ENCODE measurements at places on chromosomes 3 and 15. TPM values are rescaled to one million over a fixed set of nuclear protein-coding genes. Genes with fewer than 3 reads are reported as not detected.
A peak's percentile ranks its signal among the peaks of the same experiment; 100 is the strongest.

DNA sequence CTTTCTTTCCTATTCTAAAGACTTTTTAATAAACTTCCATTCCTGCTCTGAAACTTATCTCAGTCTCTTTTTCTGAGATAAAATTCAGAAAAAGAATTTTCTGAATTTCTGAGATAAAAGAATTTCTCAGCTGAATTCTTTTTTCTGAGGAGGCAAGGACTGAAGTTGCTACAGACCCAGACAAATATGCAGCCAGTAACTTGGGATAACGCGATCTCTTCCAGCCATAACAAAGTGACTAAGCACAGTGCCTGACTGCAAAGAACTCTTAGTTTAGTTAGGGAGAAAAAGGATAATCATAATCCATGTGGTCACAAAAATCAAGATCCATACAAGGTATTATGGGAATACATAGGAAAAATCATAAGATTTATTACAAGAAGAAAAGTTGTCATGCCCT lies 222.0 kb upstream of the GAP43 start:
- no peaks in the 10 kb centered on the region for H3K27me3 ChIP-seq
- peaks cover 45% of the 10 kb centered on the region for H3K4me1 ChIP-seq
- peak overlapping the region; percentile 100 for H3K27ac ChIP-seq
- H3K4me3 ChIP-seq = peak overlapping the region; percentile 19
- no peaks in the 10 kb centered on the region for H3K36me3 ChIP-seq
- peak; percentile 95 for DNase-seq

Gene FANCD2OS
- not detected for total RNA-seq

DNA sequence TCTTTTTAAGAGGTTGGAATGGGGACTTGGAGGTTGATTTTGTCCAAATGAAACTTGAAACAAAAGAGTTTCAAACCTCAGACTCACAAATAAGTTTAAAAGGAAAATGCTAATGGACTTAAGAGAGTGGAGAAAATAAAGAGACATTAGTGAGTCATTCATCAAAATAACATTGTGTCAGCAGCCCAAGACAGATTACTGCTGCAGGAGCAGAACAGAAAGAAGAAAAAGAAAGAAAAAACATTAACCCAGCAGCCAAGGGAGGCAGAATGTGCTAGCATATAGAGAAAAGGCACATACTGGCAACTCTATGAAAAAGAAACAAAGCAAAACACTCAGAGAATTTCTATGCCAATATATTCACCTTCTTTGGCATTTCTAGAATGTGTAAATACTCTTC lies 42.6 kb downstream of the ADAMTS9 start:
- peak; percentile 42 for DNase-seq
- no peaks in the 10 kb centered on the region for H3K27me3 ChIP-seq
- H3K4me3 ChIP-seq = no peak overlapping the region
- no peaks in the 10 kb centered on the region for H3K36me3 ChIP-seq

DNA sequence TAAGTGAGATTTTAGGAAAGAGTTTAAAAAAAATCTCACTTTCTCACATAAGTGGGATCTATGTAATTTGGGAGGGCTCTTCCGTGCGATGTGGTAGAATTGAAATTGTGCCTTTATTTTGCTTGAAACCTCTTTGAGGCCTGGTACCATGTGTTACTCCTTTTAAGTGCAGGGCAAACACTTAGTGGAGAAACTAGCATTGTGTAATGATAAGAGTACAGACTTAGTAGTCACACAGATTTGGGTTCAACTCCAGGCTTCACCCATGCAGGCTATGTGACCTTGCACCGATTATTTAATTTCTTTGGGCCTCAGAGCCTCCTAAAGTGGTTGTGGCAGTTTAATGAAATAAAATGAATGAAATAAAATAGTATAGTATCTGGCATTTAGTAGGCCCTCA lies 2.4 kb downstream of the PSMA4 start:
- H3K36me3 ChIP-seq = peaks cover 29% of the 10 kb centered on the region
- no peak overlapping the region for H3K4me3 ChIP-seq
- H3K4me1 ChIP-seq = peaks cover 10% of the 10 kb centered on the region
- H3K27ac ChIP-seq = no peak overlapping the region
- no peaks in the 10 kb centered on the region for H3K27me3 ChIP-seq

DNA sequence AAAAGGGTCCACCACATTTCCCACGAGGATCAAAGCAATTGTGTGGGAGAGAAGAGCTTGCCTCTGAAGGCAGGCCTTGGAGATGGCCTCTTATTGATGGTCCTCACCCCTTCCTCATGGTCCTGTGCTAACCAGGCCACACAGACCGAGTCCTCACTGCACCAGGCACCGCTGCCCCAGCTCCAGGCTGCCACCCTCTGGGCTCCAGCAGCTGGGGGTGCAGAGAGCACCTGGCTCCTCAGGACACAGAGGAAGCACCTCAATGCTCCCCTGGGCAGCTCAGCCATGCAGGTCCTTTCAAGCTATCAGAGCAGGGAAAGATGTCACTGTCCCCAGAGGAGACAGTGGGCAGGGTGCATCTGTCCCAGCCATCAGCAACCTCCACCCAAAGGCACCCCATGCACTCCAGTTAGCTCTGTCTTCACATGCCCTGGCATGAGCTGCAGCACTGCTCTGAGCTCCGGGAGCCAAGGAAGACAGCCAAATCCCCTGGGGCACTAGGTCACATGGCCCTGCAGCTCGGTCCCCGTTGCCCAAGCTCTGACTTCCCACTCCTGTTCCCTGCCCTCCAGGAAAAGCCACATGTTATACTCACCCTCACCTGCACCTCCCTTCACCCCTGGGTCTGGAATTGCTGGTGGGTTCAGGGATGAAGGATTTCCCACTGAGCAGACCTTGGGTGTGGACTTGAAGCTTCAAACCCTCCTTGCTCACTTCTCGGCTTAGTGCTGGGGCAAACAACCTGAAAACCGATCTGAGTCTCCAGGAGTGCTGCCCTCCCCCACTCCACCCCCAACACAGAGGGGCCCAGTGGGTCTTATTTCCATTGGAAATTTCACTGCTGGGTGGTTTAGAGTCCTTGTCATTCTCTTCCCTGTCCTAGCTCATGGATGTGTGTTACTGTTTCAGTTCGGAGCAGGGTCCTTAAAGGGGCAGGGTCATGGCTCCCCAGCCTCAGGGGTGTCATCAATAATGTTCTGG lies 32.6 kb downstream of the ALS2CL start:
- no peaks in the 10 kb centered on the region for H3K36me3 ChIP-seq
- DNase-seq = no peak

DNA sequence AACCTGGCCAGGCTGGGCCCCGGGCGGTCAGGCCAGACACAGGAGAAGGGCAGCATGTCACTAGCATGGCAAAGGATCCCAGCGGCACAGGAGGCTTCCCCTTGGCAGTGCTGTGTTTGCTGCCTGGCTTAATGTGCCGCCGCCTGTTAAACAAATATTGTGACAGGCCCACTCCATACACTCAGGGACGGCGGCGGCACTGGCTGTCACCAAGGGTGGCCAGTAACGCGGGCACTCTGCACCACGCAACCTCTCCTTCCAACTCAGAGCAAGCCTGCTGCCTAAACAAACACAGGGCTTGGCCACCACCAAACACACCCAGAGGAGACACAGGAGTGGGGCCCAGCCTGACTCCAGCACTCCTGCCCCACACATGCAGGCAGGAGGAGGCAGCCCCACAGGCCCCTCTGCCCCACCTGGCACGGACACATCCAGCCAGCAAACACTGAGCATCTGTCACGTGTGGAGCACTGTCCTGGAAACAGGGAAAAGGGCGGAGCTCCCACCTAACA lies 48.0 kb downstream of the TPRA1 start:
- DNase-seq = no peak
- no peaks in the 10 kb centered on the region for H3K4me1 ChIP-seq
- H3K27me3 ChIP-seq = peaks cover 6% of the 10 kb centered on the region
- no peak overlapping the region for H3K27ac ChIP-seq

- H3K4me1 ChIP-seq = peaks cover 15% of the 10 kb centered on the region
- peak; percentile 27 for DNase-seq
- H3K4me3 ChIP-seq = peak overlapping the region; percentile 77
- H3K27me3 ChIP-seq = no peaks in the 10 kb centered on the region
- H3K27ac ChIP-seq = no peak overlapping the region
- H3K36me3 ChIP-seq = peaks cover 9% of the 10 kb centered on the region
Observed at GRCh38 chr15:34365091-34365825, 1.7 kb downstream of the LPCAT4 start.

- DNase-seq = no peak
- H3K27ac ChIP-seq = no peak overlapping the region
- H3K4me3 ChIP-seq = no peak overlapping the region
- H3K27me3 ChIP-seq = no peaks in the 10 kb centered on the region
- H3K4me1 ChIP-seq = no peaks in the 10 kb centered on the region
Observed at GRCh38 chr3:121330118-121330517, 215.7 kb downstream of the POLQ start.

Gene PPM1L
- 6.3 TPM for total RNA-seq

DNA sequence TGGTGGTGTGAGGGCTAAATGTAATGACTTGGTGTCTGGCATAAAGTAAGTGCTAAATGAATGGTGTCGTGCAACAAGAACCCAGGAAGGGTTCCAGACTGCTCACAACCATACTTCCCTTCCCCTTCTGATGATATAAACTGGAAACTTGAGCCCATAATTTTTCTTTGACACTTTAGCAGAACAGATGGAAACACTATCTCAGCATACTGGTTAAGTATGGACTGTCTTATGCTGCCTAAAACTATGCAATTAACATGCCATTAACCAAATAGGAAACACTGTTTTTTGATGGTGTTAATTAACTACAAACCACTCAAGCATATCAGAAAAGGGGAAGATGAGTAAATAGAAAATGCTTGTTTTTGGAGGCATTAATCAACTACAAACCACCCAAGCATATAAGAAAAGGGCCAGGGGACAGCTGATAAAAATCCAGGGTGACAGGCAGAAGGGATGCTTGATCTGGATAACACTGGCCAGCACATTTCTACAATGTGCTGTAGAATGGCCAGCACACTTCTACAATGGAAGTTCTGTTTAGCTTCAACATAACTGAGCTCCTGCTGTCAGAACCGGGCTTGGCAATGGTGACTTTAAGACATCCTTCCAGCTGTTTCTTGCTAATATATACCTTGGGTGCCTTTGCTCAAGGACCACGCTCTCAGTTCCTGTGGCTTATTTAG lies 85.5 kb upstream of the FAM3D start:
- H3K27ac ChIP-seq = no peak overlapping the region
- DNase-seq = no peak
- no peak overlapping the region for H3K4me3 ChIP-seq
- no peaks in the 10 kb centered on the region for H3K4me1 ChIP-seq
- no peaks in the 10 kb centered on the region for H3K27me3 ChIP-seq

- H3K4me3 ChIP-seq = no peak overlapping the region
- H3K27me3 ChIP-seq = peaks cover 14% of the 10 kb centered on the region
- no peaks in the 10 kb centered on the region for H3K4me1 ChIP-seq
- no peak for DNase-seq
- no peaks in the 10 kb centered on the region for H3K36me3 ChIP-seq
Observed at GRCh38 chr3:186124592-186124991, 15.7 kb upstream of the ETV5 start.

DNA sequence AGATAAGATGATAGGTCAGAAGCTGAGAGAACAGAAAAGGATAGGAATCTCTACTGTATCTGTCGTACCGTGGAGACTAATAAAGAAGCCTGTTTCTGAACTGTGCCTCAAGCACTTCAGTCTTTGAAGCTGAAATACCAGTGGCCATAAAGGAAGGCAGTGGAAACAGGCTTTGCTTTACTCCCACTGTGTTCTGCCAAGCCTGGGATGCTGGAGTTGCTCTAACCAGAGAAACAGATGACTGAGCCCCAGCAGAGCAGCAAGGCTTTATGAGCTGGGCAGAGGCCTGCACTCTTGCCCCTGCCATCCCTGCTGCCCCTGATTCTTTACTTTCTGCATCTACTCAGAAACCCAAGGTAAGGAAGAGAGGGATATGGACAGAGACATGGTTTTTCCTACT lies 89.4 kb downstream of the PDE8A start:
- H3K27ac ChIP-seq = no peak overlapping the region
- H3K4me1 ChIP-seq = no peaks in the 10 kb centered on the region
- no peak for DNase-seq

DNA sequence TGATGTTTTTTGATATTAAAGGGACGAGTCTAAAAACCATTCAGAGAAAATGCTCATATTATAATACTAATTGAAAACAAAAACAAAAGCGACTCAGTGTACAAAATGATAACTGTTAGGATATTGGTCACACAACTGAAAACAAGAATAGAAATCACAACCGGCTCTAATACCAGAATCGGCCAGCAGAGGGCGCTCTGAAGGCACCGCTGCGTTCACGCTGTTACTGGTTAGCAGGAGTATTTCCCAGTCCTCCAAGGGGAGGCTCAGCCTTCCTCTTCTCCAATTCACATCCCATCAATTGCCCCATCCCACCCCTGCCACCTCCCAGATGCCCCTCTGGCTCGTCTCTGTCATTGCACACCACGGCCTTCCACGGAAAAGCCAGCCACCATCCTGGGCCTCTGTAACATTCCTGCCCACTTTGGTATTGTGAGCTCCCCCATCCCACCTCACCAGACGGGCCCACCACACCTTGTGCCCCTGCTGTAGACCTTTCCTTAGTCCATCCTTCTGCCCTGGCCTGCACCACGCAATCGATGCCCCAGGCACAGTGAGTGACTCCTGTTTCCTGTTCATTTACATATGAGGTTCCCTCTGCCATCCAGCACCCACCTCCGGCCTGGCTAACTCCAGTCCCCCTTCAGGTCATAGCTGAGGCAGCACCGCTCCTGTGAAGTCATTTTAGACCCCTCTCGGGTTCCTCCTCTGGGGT lies 8.5 kb downstream of the FAM107A start:
- DNase-seq = peak; percentile 16
- peaks cover 17% of the 10 kb centered on the region for H3K4me1 ChIP-seq
- no peaks in the 10 kb centered on the region for H3K27me3 ChIP-seq
- H3K36me3 ChIP-seq = no peaks in the 10 kb centered on the region
- H3K27ac ChIP-seq = no peak overlapping the region

Gene CEMIP
- 3.6 TPM for total RNA-seq

GRCh38 chr15:33161209-33161608 lies 33.3 kb downstream of the FMN1 start:
- H3K4me3 ChIP-seq = no peak overlapping the region
- H3K27me3 ChIP-seq = peaks cover 6% of the 10 kb centered on the region
- no peak overlapping the region for H3K27ac ChIP-seq
- H3K4me1 ChIP-seq = no peaks in the 10 kb centered on the region

Gene HDC
- not detected for total RNA-seq

Gene SGO1
- total RNA-seq = 1.9 TPM

Gene NOX5
- total RNA-seq = 0.09 TPM

Gene CFAP161
- 0.27 TPM for total RNA-seq

Gene TMCO5A
- not detected for total RNA-seq

Gene MFSD1
- 62.2 TPM for total RNA-seq

- H3K36me3 ChIP-seq = peaks cover 6% of the 10 kb centered on the region
- H3K4me1 ChIP-seq = peaks cover 5% of the 10 kb centered on the region
- peaks cover 3% of the 10 kb centered on the region for H3K27me3 ChIP-seq
Observed at GRCh38 chr3:133803469-133803868, 2.1 kb upstream of the SRPRB start.

- no peak for DNase-seq
- H3K27me3 ChIP-seq = no peaks in the 10 kb centered on the region
- no peak overlapping the region for H3K4me3 ChIP-seq
- H3K4me1 ChIP-seq = no peaks in the 10 kb centered on the region
Observed at GRCh38 chr3:139629033-139629432, 48.7 kb downstream of the NMNAT3 start.

DNA sequence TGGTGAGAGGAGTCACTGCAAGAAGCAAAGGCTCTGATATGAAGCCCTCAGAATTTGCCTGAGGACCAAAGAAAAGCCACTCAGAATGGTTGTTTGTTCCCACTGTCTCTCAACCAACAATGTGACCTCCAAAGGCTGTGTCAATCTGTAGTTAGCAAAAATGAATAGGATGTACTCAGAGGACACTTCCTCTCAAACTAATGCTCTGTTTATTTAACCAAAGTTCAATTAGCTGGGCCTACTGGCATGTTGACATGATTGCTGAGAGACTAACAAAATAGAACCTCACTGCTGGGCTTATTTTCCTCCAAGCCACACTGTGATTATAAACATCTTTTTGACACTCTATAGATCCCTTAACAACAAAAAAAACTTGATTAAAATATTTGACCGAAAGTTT lies 522.5 kb downstream of the OCA2 start:
- H3K4me3 ChIP-seq = no peak overlapping the region
- no peaks in the 10 kb centered on the region for H3K27me3 ChIP-seq
- no peaks in the 10 kb centered on the region for H3K36me3 ChIP-seq
- DNase-seq = no peak

All from astrocyte (in vitro differentiated cells and primary cell).